ENCODE measurements at places on chromosomes 3 and 15.
A peak's percentile ranks its signal among the peaks of the same experiment; 100 is the strongest.

GRCh38 chr15:27617013-27617412 is 482.1 kb downstream of the OCA2 start:
- no peak for DNase-seq

DNA sequence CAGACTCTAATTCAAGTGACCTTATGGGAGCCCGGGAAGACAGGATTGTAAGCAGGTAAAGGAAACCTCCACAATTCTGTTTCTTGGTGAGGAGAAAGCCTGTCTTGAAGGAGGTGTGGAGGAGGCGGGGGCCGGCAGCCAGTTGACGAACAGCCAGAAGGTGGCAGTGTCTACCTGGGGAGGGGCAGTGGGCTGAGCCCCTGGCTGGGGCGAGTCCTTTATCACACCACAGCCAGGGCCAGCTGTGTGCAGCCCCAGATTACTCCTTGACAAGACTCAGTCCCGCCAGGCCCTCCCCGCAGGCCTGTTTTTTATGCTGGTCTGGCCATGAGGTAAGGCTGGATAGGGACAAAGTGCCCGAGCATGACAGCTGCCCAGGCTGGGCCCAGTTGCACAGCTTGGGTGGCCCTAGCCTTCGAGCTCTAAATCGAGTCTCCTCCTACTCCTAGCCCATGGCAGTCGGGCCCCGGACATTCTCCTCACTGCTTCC is 40.9 kb upstream of the IDH2 start:
- DNase-seq = peak; percentile 49

GRCh38 chr3:13708301-13708700 is 159.4 kb downstream of the FBLN2 start:
- DNase-seq = no peak

- DNase-seq = no peak
These were observed 35.4 kb upstream of the KCNMB3 start for GRCh38 chr3:179286331-179286730.

DNA sequence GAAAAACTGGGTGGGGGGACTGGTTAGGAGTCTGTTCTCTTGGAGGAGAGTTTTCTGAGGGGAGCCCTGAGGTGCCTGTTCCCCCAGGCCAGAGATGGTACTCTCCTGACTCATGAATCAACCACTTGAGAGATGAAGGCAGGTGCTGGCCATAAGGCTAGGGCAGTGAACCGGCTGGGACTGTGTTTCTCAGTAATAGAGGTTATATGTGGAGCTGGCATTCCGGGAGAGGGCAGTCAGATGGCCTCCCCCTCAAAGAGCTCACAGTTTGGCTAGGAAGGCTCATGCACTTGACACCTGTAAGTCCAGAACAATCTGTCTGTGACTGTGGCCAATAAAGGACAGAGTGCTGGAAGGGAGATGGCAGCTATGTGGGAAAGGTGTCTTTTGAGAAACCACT is 10.0 kb upstream of the SCN10A start:
- DNase-seq = no peak

GRCh38 chr3:169842960-169843359 is 26.8 kb downstream of the LRRC31 start:
- DNase-seq = no peak

- no peak for DNase-seq
These were observed 211.0 kb downstream of the IGSF11 start for GRCh38 chr3:118823626-118824025.

- no peak for DNase-seq
These were observed 41.2 kb upstream of the ZNF385D start for GRCh38 chr3:21792176-21792575.

GRCh38 chr15:71752128-71752527 is 58.2 kb upstream of the NR2E3 start:
- no peak for DNase-seq

DNA sequence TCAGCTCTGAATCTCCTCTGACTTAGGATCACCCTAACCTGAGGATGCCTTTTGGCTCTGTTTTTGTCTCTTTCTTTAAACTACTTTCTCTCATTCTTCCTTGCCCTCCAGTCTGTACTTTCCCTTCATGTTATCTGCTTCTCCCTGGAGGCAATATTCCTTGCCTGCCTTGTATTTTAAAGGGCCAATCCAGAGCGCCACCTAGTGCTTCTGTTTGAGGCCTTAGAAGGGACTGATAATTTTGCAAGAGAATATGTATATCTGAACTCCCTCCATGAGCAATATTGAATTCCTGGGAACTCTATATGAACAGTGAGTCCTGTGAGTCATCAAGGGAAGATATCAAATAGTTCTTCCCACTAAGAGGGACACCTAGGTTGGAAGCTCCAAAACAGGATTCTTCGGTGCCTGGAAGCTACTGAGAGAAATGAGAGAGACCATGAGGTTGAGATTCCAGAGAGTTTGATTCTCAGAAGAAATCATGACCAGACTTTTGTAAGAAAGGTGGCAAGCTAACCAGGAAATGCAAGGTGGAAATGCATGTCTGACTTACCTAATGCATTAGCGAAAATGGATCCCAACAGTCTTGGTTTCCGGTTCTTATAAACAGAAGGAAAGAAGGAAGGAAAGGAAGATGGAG is 203.8 kb upstream of the CD96 start:
- peak; percentile 23 for DNase-seq

GRCh38 chr3:149964291-149964690 is 6.4 kb downstream of the PFN2 start:
- DNase-seq = no peak

DNA sequence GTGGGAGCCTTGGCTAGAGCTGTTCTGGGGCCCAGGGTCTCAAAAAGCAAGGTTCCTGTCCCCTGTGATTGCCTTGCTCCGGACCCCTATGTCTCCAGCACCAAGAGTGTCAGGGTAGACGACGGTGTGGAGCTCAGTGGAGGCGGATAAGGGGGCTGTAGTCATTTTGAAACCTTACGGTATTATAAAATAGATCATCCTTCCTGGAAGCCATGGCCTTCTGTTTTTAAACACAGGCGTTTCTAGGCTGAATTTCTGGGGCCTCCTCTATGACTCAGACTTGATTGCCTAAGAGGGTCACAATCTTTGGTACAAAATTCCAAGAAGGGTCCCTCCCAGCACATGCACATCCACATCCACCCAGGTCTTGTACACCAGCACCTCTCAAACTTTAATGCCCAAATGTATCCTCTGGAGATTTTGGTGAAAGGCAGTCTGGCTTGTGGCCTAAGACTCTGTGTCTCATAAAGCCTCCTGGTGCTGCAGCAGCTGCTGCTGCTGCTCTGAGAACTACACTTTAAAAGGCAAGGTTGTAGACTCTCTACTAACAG is 70.5 kb upstream of the XCR1 start:
- no peak for DNase-seq

DNA sequence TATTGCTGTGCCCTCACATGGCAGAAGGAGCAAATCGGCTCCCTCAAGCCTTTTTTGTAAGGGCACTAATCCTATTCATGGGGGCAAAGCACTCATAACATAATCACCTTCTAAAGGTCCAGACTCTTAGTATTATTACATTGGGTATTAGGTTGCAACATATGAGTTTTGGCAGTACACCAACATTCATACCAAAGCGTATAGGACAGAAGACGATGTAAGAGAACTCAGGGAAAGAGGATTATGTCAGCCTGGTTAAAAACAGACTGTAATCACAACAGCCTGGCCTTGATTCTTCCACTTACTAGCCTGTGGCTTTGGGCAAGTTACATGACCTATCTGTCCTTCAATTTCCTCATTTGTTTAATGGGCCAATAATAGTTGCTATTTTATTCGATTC is 828.5 kb upstream of the NECTIN3 start:
- DNase-seq = no peak

DNA sequence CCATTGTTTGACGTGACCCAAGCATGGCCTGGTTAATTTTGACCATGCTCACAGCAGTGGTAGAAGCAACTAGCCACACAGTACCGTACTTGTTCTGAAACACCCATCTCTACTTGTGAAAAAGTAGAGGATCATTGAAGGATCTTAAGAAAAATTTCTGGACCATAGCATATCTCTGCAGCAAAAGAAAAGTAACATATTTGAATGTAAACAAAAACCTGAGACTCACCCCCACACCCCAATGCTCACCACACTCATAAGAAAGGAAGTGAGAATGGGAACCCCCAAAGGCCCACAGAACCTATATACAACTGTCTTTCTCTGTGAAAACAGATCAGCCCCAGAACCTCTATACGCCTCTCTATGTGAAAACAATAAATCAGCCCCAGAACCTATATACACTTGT is 33.8 kb upstream of the TFRC start:
- DNase-seq = no peak

- no peak for DNase-seq
These were observed 122.1 kb downstream of the AQP9 start for GRCh38 chr15:58260205-58260724.

DNA sequence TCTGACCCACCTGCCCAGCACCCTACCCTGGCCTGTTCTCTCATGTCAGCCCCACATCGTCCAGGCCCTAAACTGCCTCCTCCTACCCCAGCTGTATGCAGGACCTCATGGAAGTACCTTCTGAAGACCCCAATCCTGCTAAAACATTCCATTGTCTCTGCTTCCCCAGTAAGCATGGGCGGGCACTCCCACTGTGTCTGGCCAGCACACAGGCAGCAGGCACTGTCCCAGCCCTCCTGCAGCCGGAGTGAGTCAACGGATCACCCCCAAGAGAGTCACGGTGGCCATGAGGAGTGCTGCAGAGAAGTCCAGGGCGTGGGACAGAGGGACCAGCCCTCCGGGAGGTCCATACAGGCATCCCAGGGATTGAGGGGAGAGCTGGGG is 36.4 kb upstream of the SLCO2A1 start:
- DNase-seq = no peak

GRCh38 chr3:115186351-115187148 is 39.5 kb upstream of the ZBTB20 start:
- DNase-seq = no peak

DNA sequence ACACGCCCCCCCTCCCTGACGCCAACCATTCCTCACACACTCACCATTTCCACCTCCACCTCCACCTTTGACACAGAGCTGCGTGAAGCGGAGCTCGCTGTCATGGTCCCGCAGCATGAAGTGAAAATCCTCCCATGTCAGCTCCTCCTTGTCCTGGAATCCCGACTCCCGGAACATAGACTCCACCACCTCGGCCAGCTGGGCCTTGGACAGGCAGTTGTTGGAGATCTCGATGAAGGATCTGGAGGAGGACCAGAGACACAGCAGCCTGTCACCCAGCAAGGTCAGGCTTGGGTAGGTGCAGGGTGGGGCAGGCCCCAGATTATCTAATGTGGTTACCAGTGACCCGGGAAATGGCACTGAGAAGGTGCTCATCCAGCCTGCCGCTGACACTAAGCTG is 12.2 kb downstream of the DUOX2 start:
- DNase-seq = no peak

- DNase-seq = no peak
These were observed 13.9 kb upstream of the C15orf61 start for GRCh38 chr15:67506775-67507747.

DNA sequence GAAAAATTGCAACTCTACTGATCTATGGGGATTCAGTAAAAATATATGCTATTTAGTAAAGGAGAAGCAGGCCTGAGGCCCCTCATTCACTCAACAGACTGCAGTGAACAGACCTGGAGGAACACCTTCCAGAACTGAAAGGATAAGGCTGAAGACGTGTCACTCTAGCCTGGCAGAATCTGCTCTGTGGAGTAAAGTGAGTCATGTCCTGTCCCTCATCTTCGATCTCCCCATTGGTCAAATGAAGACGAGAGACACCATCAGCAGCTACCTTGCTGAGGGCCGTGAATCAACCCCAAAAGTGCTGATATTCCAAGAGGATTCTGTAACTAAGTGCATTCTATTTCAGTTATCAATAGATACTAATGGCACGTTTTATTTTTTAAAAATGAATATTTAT is 359.7 kb downstream of the FGF12 start:
- no peak for DNase-seq
